Stimulated activated CD4-positive, alpha-beta T cell treated with anti-CD3 and anti-CD28 coated beads, Interleukin-2, amount 100 ng/mL, for 4 hours (primary cell): ENCODE measurements at places on chromosomes 3 and 15.

DNA sequence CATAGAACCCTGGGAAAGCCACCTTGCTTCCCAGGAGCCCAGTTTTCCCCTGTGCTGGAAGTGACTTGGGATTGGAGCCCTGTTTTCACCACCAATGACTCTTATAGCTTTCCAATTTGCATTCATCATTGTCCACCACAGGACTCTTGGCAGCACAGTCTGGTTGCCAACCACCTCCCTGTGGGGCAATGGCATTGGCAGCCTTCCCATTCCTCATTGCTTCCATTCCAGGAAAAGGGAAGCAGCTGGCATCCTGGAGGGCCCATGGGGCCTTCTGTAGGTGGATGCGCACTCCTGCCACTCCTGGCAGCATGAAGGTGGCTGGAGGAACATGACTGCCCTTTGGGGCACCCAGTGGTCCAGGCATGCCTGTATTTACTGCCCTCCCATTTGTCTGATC is 57.7 kb downstream of the FEM1B start:
- DNase-seq, result no peak

GRCh38 chr3:81650187-81650586 is 111.3 kb downstream of the GBE1 start:
- no peak for DNase-seq

GRCh38 chr15:62491642-62492041 is 326.6 kb upstream of the C2CD4B start:
- DNase-seq, result no peak

DNA sequence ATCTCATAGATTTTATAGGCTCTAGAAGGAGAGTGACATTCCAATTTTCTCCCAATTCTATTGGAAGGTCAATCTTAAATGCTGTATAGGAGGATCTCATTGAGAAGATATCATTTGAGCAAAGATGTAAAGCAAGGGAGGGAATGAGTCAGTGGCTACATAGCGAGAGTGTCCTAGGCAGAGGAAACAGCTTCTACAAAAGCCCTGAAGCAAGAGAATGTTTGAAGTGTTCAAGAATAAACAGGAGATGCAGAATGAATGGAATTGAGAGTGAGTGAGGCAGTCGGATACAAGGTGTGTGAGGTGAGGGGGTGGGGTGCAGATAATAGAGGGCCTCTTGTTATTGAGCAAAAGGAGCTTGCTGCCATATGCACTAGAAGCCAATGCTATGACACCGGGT is 545.9 kb downstream of the IGSF11 start:
- DNase-seq, result no peak

GRCh38 chr3:68363796-68364195 is 568.6 kb downstream of the TAFA4 start:
- no peak for DNase-seq

DNA sequence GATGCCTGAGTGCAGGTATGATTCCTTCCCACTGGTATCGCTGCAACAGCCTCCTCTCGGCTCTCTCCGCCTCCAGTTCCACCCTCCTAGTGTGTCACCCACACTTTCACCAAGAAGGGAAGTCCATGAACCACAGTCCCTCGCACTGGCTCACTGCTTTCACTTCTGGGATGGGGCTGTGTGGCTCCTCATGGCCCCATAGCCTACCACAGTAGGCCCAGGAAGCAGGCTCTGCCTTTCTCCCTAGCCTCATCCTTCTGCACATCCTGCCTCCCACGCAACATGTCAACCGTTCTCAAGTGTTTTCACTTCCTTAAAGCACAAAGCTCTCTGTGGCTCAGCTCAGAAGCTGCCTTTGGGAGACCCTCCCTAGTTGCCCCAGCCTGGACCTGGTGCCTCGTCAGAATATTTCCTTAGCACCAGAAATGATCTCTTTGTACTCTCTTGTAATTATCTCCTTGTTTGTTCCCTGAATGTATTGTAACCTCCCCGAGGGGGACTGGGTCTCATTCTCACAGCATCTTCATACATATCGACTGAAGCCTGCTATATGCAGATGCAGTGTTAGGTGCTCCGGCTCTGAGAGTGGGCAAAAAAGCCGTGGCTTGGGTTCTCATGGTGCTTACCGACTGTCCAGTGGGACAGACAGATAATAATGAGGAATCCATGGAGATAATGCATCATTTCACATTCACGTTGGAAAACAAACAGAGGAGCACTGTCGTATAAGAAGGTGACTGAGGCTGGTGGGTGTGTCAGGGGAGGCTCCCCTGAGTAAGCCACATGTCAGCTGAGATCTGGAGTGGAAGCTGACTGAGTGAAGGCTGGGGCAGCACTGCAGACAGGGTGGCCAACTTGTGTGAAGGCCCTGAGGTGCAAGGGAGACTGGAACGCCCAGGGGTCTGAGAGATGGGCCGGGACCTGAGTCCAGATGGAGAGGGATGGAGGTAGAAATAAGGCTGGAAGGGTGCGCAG is 107.1 kb downstream of the DGKG start:
- DNase-seq, result no peak

- no peak for DNase-seq
Measured at GRCh38 chr15:74783072-74783807, 1.4 kb downstream of the CSK start.

DNA sequence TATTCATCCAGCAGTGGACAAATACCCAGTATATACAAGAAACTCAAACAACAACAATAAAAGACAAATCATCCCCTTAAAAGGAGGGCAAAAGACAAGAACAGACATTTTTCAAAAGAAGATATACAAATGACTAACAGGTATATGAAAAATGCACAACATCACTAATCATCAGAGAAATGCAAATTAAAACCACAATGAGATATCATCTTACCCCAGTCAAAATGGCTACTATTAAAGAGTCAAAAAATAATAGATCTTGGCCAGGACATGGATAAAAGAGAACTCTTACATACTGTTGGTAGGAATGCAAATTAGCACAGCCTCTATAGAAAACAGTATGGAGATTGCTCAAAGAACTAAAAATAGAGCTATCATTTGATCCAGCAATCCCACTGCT is 16.9 kb downstream of the DHX36 start:
- DNase-seq, result no peak

GRCh38 chr3:133836497-133837158 is 31.0 kb downstream of the SRPRB start:
- no peak for DNase-seq

DNA sequence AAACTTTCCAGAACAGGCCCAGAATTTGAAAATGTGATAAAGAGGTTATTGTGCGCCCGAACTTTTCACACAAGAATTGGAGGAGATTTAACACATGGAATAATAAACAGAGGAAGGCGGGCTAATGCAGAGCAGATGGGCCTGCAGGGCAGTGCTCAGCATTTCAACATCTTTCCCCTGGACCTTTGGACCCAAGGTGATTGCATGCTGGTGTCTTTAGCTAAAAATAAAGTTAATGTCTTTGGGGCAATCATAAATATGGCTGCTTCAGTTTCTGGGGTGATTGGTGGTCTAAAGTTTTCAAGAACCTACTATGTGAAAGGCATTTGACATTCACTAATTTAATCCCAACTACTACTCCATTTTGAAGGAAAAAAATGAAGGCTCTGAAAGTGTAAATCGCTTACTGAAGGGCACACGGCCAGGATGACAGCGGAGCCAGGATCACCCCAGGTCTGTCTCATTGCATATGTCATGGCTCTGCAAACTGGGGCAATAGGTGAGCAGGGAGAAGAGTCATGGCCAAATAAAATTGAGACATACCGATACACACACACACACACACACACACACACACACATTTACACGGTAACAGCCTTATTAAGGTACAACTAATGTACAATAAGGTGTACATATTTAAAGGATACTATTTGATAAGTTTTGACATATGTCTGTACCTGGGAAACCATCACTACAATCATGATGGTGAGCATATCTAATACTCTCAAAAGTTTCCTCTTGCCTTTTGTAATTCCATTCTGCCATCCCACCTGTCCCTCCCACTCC is 243.1 kb upstream of the LRRFIP2 start:
- no peak for DNase-seq

- DNase-seq, result no peak
Measured at GRCh38 chr3:123157598-123158287, 44.0 kb upstream of the SEC22A start.

DNA sequence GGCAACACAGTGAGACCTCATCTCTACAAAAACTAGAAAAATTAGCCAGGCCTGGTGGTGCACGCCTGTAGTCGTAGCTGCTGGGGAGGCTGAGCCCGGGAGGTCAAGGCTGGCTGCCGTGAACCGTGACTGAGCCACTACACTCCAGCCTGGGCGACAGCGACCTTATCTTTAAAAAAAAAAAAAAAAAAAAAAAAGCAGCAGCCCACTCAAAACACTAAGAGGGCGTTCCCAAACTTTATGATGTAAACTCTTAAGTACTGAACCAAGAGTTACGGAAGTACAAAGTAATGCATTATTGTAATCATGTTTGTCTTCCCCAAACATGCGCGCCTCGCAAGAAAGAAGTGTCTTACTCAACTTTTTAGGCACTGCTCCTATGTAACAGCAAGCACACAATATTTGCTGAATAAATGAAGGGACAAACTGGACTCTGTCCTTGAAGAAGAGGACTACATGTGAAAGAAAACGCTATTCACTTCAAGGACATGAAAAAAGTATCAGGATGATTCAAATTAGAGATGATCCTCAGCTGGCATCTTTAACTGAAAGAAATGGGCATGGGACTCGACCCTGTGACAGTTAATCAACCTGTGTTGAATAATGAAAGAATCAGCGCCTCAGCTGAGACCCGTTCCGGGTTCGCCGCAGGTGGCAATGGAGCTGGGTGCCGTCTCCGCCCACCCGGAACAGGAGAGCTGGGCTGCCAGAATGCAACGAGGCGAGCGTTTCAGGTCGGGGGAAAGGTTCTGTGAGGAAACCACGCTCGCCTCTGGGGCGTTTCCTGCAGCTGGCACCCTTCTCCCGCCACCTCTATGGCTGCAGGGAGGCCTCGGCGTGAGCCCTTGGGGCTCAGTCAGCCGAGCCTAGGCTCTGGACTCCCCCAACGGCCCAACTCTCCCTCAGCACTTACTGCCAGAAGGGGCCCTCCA is 718 bp downstream of the SPG11 start:
- DNase-seq, result peak; percentile 78

GRCh38 chr15:29127506-29128430 is 141.9 kb downstream of the NSMCE3 start:
- DNase-seq, result no peak

DNA sequence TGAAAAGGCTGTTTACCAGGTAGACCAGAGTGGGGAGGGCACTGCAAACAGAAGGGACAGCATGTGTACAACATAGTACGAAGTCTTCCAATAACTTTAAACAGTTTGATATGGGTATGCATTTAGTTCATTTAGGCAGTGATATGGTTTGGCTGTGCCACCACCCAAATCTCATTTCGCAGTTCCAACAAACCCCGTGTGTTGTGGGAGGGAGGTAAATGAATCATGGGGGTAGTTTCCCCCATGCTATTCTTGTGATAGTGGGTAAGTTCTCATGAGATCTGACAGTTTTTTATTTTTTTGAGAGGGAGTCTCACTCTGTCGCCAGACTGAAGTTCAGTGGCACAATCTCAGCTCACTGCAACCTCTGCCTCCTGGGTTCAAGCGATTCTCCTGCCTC is 7.6 kb upstream of the RAMAC start:
- DNase-seq, result no peak

DNA sequence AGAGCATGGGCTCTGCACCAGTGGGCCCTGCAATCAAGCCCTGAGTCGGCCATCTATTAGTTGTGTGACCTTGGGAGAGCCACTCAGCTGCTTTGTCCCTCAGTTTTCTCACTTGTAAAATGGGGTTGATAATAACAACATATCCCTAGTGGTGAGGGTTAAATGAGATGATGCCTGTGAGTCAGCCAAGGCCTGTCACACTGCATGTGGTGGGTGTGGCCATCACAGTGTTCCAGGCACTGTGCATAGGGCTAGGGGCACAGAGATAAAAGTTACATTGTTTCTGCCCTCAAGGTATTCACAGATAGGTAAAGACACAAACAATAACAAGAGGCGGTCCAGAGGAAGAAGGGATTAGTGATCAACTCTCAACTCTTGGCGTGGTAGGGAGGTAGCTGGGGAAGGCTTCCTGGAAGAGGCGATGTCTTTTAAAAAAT is 19.5 kb downstream of the SMAD6 start:
- no peak for DNase-seq

- DNase-seq, result no peak
Measured at GRCh38 chr3:156630081-156630772, 44.2 kb upstream of the TIPARP start.

GRCh38 chr3:38687321-38687720 is 37.8 kb upstream of the SCN5A start:
- no peak for DNase-seq

- DNase-seq, result no peak
Measured at GRCh38 chr3:124292329-124292728, 300.4 kb upstream of the ROPN1 start.

DNA sequence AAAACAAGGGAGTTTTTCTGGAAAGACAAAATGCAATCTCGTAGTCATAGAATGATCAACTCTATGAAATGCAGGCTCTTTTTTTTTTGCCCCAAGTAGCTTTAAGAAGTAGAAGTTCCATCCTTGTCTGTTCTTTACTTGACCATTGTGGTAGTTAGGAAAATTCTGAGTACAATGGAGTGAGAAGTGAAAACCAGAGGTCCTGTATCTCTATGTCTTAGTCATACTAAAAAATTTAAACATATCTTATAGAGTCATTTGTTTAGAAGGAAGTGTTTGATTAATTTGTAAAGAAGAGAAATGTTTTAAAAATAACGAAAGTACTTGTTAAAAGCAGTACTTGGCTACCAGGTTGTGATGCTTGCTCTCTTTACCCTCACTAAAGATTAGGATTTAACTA is 52.4 kb downstream of the PRKCI start:
- no peak for DNase-seq

- DNase-seq, result no peak
Measured at GRCh38 chr15:29233566-29233965, 36.1 kb downstream of the NSMCE3 start.

DNA sequence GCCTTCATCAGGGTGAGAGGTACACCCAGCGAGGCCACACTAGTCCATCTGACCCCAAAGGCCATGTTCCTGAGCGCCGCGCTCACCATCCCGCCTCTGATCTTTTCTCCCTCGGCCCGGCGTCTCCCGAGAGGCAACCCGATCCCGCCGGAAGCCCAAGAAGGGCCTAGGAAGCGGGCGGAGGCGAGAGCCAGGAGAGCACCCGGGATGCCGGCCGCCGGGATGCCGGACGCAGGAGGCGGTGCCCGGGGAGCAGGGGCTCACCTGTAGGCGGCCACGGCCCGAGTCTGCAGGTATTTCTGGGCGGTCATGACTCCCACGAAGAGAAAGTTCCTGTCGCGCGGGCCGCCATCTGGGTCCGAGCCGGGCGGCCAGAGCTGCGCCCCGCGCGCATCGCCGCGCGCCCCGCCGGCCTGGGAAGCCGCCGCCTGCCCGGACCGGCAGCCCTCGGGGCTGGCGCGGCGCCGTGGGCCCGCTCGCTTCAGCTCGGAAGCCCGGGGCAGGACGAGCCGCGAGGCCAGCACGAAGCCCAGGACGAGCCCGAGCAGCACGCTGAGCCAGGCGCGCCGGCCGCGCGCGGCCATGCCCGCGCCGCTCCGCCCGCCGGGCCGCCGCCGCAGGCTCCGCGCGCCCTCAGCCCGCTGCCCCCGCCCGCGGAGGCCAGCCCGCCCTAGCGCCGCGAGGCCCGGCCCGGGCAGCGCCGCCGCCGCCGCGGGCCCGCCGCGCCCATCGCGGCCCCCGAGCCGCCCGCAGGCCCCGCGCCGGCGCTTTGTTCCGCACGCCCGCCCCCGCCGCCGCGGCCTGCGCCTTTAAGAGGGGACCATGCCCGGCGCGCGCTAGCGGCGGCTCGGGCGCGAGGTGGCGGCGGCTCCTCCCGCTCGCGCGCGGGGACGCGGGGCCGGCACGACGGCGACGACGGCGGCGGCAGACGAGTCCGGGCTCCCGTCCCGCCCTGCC is 697 bp downstream of the CHSY1 start:
- DNase-seq, result peak; percentile 35

GRCh38 chr15:80709542-80709941 is 14.4 kb downstream of the ABHD17C start:
- no peak for DNase-seq

GRCh38 chr15:75352186-75353080 is 5.6 kb downstream of the NEIL1 start:
- DNase-seq, result no peak
